ENCODE measurements at places on chromosomes 1 and 21.

DNA sequence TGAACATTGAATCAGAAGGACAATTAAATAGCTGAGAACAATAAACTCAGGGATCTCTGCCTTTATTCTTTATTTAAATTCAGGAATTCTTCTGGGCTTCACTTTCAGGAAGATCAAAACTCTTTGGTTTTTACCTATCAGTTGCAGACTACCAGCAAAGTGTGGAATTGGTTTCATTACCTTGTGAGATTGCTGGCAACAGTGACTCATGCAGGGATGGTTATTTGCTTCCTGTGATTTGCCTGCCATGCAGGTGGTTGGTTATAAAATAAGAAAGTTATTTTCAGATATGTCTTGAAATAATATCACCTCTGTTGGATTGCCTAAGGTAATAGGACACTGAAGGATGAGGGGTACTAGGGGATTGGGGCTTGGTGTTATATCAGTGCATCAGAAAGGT is 204.6 kb downstream of the PTBP2 start:
- DNase-seq, result no peak

DNA sequence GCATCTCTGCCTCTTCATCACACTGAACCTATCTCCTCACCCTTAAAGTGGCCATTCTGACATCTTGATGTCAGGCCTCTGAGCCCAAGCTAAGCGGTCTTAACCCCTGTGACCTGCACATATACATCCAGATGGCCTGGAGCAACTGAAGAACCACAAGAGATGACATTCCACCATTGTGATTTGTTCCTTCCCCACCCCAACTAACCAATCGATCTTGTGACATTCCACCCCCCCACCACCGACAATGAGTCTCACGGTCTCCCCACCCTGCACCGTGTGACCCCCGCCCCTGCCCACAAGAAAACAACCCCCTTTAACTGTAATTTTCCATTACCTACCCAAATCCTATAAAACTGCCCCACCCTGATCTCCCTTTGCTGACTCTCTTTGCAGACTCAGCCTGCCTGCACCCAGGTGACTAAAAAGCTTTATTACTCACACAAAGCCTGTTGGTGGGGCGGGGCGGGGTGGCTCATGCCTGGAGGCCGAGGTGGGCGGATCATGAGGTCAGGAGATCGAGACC is 21.0 kb upstream of the PINK1 start:
- no peak for DNase-seq

GRCh38 chr1:184634296-184634695 is 120.4 kb downstream of the EDEM3 start:
- DNase-seq, result no peak

DNA sequence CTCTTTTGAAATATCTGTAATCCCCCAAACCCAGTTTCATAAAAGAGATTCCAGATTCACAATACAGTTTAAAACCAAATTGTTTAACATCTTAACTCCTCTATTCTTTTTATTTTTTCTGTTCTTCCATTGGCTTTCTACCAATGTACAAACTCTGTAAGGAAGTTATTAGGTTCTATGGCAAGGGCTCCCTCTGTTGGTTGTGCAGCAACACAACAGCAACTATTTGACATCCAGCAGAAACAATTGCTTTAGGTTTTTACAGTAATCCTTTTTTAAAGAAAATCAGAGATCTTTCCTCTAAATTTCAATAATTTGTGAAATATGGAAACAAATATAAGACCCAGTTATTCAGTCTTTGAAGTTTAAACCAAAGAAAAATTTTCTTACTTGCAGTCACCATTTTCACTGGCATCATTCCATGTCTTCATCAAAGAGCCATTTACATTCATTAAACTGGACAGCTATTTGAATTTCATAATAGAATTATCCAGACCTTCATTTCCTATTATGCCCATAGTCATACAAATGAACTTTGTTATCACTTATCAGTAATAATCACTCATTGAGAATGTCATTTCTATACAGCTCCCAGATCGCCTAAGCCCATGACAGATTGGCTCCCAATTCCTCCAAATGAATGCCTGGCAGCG is 46.5 kb upstream of the RNF11 start:
- DNase-seq, result no peak

- no peak for DNase-seq
Measured at GRCh38 chr21:40563900-40564299, 283.1 kb downstream of the DSCAM start.

DNA sequence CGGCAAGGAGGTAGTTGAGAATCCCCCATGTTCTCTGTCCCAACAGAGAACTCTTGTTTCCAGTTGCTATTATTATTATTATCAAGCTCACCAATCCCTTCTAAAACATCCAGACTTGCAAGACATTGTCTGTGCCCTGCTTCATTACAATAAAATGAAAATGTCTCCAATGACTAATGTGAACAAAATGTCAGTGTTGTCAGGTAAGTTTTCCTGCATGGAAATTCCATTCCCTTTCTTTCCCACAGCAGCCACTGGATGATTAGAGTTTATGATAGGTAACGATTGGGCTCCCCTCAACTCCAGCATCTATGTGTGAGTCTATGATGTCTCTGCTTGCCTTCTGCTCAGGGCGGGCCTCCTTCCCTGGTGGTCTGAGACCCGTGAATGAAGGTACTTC is 8.9 kb upstream of the DYRK1A start:
- DNase-seq, result no peak

- no peak for DNase-seq
Measured at GRCh38 chr1:24102961-24103360, 9.0 kb downstream of the MYOM3 start.

GRCh38 chr1:206435445-206435844 is 34.8 kb upstream of the IKBKE start:
- no peak for DNase-seq

DNA sequence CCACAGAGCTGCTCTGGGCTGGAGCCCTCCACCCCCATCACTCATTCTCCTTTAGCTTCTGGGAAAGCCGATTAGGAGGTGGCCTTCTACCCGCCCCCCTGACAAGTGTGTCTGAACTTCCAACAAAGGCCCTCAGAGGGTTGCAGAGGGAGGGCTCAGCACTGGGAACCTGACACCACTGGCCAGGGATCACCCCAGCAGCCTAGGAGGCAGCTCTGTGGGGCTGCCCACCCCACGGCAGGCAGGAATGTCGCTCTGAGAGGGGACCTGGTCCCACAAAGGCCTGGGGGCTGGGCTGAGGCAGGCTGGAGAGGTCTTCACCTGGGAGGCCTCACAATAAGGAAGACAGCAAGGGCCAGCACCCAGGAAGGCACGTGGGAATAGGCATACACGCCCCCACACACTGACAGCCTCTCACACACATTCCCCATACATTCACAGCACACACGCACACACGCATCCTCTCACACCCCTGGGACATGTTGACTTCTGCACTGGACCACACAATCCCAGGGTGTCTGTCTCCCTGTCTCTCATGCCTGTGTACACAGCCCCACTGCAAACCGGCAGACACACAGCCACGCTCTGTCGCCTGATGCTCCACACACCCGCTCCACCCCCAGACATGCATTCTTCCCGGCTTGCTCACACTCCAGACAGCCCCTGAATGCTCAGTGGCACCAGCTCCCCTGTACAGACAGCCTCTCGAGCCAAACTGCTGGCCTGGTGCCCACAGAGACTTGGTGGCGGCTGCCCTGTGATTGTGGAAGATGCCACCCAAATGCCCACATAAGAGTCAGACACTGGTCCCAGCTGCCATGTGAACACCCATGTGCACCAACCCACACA is 30.7 kb downstream of the DMBX1 start:
- no peak for DNase-seq

- no peak for DNase-seq
Measured at GRCh38 chr1:54971317-54971791, 9.1 kb upstream of the TMEM61 start.

- no peak for DNase-seq
Measured at GRCh38 chr1:232998646-232999045, 48.2 kb downstream of the NTPCR start.

GRCh38 chr1:157252473-157252872 is 114.3 kb upstream of the ETV3 start:
- DNase-seq, result no peak

DNA sequence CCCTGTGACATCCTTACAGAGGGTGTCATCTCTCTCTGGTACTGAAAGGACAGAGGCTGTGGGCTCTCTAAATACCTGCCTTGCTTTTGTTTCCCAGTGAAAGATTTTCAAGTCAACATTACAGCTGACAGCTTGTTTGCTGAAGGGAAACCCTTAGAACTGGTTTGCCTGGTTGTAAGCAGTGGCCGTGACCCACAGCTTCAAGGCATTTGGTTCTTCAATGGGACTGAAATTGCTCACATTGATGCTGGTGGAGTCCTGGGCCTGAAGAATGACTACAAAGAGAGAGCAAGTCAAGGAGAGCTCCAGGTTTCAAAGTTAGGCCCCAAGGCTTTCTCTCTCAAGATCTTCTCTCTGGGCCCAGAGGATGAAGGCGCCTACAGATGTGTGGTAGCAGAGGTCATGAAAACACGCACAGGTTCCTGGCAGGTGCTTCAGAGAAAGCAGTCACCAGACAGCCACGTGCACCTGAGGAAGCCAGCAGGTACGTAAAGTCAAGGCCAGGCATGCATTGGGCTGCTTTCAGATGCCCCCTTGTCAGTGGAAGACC is 11.8 kb downstream of the CD101 start:
- DNase-seq, result no peak

DNA sequence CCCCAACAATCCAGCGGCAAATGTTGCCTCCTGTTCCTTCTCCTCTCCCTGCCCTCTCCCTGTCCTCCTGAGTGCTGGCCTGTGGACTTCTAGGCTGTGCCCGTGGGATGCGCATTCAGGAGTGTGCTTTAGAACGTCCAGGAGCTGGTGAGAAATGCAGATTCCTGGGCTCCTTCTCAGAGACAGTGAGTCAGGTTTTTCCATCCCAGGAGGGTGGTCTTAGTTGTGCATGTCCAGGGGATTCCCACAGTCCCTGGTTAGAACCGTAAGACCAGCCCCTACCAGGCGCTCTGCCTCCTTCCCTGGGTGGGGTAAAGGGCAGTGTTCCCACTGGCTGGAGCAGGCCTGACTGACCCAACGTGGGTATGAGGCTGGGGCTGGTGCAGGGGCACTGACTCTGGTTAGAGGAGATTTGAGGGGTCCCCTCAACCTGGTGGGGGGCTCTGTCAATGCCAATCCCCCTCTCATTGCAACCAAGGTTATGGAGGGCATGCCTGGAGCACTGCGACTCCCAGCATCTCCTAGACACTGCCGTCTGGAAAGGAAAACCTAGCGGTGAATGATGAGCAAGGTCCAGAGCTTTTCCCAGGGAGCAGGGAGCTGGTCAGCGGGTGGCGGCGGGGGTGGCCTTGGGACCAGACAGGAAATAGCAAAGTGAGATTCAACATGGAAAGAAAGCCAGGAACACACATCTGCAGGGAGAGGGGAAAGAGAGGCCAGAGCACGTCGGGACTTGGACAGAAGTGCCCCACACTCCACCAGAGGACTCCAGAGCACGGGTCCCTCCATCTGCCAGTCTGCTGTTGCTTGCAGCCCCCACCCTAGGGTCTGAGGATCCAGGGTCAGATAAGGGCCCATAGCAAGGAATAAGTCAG is 38.5 kb downstream of the HSPG2 start:
- no peak for DNase-seq

- no peak for DNase-seq
Measured at GRCh38 chr1:205840146-205840923, 9.6 kb downstream of the PM20D1 start.

- DNase-seq, result no peak
Measured at GRCh38 chr1:208221291-208221622, 22.9 kb downstream of the PLXNA2 start.

GRCh38 chr1:184822267-184822666 is 67.6 kb upstream of the EDEM3 start:
- DNase-seq, result no peak

All from activated gamma-delta T cell (primary cell).